ENCODE measurements at places on chromosomes 16 and 17. TPM values are rescaled to one million over a fixed set of nuclear protein-coding genes. Genes with fewer than 3 reads are reported as not detected.

GRCh38 chr16:14539631-14540030, 90.4 kb downstream of the PARN start:
- no peak for DNase-seq

DNA sequence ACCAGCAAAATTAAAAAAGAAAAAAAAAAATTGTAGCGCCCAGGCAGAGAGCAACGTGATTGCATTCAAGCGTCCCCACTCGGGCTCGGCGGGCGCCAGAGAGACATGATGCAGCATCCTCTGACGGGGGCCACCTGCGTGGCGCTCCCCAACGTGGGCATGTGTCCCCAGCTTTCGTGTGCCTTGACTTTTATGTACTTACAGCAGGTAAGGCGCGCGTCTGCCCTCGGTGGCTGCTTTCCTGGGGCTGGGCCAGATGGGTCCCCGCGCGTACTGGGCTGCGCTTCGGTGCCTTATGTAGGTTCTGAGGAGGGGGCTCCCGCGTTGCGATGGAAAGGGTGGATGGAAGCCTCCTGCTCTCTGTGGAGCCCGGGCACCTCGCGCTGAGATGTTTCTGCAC, 28.4 kb upstream of the RBFOX1 start:
- no peak for DNase-seq

DNA sequence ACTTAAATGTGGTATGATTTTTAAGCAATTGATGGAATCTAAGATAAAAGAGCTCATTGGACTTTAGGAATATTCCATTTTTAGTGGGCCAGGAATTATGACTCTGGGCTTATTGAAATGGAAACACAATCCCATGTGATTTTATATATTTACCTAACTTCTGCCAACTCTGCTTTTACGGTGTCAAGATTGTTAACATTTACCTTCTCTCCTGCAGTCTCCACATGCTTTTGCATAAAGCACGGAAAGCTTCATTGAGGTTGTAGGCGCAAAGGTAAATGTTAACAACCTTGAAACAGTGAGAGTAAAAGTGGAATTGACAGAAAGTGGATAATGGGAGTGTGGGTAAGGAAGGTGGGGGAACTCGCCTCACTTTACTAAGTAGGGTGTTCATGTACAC, 468.1 kb downstream of the PMP22 start:
- no peak for DNase-seq

- no peak for DNase-seq
These were observed 127.3 kb downstream of the MGAT5B start for GRCh38 chr17:76995387-76996105.

GRCh38 chr16:13150181-13150885, 248.9 kb downstream of the SHISA9 start:
- DNase-seq = no peak

CLDN9 gene
- total RNA-seq = 4.7 TPM

- no peak for DNase-seq
These were observed 212.9 kb upstream of the FOXF1 start for GRCh38 chr16:86297391-86297790.

ITGAD gene
- total RNA-seq = not detected

SCGB1C2 gene
- not detected for total RNA-seq

FNDC8 gene
- total RNA-seq = not detected

MYH13 gene
- not detected for total RNA-seq

P2RX1 gene
- total RNA-seq = 39.2 TPM

- DNase-seq = peak; percentile 80
These were observed 51.8 kb downstream of the BEAN1 start for GRCh38 chr16:66478733-66479511.

- no peak for DNase-seq
These were observed 65.8 kb downstream of the NKD1 start for GRCh38 chr16:50613964-50614474.

DNA sequence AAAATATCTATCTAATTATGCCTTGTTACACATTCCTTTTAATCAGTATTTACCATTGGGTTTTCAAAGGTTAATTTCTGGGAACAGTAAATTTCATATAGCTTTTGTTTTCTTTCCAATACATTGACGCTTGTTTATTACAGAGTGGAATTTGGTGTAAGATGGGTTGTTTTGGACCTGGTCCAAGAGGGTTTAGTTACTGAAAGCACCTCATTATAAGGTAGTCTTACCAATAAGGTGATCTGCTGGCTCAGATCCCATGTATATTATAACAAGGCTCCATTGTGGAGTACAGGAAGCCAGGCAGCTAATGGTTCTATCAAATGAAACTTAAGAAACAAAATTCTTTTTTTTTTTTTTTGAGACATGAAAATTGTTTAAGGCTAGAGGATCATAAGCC, 87.3 kb upstream of the NACA2 start:
- DNase-seq = no peak

GRCh38 chr16:67460168-67460567, 20.8 kb downstream of the ATP6V0D1 start:
- no peak for DNase-seq

DNA sequence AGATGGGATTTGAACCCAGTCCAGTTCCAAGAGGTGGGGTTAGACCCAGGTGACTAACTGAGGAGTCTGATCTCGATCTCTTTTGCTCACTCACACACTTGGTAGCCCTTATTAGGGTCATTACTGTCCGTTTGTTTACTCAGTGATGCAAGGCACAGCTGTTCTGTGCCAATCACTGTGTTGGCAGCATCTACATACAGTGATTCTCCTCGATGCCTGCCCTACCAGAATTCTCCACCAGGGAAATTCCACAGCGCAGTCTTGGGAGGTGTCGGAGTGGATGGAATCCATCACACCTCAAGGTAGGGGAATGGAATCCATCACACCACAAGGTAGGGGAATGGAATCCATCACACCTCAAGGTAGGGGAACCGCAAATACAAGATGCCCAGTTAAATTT, 279.6 kb downstream of the MAF start:
- DNase-seq = no peak

CENPX gene
- total RNA-seq = 16.5 TPM

DPEP3 gene
- total RNA-seq = not detected

DNA sequence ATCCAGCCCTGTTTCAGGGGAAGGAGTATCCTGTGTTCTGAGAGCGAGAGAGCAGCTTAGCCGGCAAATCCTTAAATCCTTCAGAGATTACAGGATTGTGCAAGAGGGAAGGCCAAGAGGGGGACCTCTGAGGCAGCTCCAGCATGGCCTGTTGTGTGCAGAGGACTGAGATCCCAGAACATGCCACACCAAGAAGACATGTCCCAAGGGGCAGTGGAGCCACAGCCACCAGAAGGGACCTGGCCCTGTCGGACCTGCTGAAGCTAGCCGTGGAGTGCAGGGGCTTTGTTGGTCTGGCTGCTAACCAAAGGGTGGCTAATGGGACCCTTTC, 1.6 kb upstream of the MRC2 start:
- no peak for DNase-seq

CXCL16 gene
- 27.5 TPM for total RNA-seq

GRCh38 chr16:82630688-82631087, 3.9 kb downstream of the CDH13 start:
- DNase-seq = no peak

DNA sequence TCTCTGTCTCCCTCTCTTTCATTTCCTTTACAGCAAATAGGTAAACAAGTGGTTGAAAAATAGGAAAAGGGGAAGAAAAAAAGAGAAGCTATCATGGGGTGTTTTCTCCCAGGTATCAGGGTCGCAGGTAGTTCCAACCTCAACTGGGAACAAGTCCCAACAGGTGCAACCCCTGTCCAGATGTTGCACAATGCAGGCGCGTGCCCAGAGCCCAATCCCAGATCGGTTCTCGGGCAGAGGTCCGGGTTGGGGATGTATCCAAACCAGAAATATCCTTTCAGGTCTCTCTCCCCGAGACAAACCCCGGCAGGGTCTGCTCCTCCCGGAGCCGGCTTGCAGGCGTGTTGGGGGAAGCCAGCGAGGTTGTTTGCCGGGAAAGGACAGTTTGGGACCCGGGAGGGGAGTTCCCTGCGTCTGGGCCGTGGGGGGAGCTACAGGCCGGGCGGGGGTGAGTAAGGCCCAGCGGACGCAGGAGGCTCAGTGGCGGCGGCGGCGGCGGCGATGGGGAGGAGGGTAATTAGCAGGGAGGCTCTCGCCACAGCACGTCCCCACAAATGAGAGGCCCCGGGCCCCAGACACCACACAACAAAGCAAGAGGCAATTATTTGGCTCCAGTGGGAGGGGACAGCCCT, 21.2 kb upstream of the SP6 start:
- no peak for DNase-seq

GRCh38 chr16:88880226-88881006, 14.0 kb upstream of the PABPN1L start:
- DNase-seq = no peak

GRCh38 chr17:65228734-65229620, 91.8 kb downstream of the RGS9 start:
- no peak for DNase-seq

TMED6 gene
- 62.8 TPM for total RNA-seq

ABCC6 gene
- total RNA-seq = 45.1 TPM

DNA sequence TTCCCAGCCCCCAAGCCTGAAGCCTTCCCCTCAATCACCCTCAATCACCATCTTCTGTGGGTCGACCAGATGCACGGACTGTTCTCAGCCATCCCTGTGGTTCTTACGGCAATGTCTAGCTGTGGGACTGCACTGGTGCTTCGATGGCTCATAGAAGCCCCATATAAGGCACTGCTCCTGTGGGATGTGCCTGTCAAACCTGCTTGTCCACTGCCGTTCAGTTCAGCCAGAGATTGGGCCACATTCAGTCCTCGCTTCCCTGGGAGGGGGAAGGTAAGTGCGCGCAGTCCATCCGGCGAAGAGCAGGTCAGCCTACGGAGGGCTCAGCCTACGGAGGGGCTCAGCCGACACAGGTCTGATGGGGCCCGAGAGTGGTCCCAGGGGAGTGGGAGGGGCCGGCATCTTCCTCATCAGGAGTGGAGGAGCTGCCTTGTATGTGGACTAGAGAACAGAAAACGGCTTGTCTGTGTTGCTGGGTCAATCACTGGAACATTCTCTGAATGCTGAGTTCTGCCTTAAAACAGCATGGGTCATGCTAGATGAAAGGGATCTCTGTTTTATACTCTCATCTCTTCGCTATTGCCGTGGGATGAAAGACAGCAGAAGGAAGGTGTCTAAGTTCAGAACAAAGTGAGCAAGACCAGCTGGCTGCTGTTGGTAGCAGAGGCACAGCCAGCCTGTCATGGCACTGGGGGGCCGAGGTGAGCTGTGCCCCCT, at the start of gene CARD14:
TSS of gene CARD14 (plus strand) at position 247 of the 717 bp plus-strand sequence. CDS start 11,409 bp downstream, outside the sequence.
- no peak for DNase-seq

GRCh38 chr16:8088820-8089338, 501.4 kb downstream of the TMEM114 start:
- no peak for DNase-seq

HP gene
- 3.6 TPM for total RNA-seq

CES5A gene
- not detected for total RNA-seq

RDM1 gene
- not detected for total RNA-seq

DNA sequence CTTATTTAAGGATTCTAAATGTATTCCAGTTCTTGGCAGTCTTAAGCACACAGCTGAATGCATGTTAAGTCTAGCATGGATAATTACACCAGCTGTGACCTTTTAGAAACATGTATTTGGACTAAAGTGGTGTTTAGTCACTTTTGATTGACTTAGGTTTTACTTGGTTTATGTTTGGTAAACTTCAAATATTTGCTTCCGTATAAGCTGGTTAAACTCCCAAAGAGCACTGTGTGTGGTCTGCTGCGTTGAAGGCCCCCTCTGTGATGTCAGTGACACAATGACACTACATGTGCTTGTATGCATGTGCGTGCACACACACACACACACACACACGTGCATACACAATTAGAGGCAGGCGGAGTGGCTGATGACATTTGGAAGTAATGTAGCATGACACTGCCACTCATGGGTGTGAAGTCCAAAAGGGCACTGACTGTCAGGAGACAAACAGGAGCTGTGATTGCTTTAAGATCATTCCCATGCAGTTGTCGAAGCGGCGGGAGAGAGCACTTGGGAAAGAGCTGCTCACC, 156.1 kb upstream of the CDH13 start:
- DNase-seq = no peak

CYLD gene
- total RNA-seq = 27.5 TPM

- DNase-seq = no peak
These were observed 3.2 kb downstream of the ACSF3 start for GRCh38 chr16:89096768-89097391.
